Urinary bladder (tissue), 4 donors: ENCODE measurements at places on chromosomes 6 and 20. TPM values are rescaled to one million over a fixed set of nuclear protein-coding genes. Genes with fewer than 3 reads are reported as not detected.

DNA sequence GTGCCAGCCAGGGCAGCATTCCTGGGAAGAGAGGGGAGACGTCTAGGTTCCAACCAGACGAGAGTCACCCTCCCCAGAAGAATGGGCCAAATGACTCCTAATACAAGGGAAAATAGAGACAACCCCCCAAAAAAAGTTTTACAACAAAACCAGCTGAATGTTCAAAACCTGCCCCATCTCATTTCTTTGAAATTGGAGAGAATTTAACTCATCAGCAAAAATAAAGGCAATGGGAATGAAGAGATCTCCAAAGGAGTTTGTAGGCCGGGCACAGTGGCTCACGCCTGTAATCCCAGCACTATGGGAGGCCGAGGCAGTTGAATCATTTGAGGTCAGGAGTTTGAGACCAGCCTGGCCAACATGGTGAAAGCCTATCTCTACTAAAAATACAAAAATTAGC, 9.7 kb upstream of the EMILIN3 start:
- DNase-seq: no peak

DNA sequence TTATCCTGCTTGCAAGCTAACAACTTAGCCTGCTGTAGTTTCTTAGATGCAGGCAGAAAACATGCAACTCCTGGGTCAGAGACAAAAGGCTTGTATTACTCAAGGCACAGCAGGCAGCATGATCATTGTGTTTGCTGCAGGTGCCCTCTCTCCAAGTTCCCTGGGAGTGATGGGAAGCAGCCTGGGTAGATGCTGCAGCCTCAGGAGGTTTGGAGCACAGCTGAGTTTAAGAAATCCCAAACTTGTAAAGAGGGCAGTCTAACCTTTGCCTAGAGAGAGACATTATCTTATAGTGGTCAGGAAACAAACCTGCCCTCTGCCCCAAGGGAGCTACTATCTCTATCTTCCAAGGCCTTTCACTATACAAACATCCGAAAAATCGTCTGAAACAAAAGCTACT, 61.1 kb downstream of the PFDN4 start:
- DNase-seq: no peak

The DEFB127 gene
- polyA plus RNA-seq: not detected

The ELOVL4 gene
- polyA plus RNA-seq: 3.2 TPM

DNA sequence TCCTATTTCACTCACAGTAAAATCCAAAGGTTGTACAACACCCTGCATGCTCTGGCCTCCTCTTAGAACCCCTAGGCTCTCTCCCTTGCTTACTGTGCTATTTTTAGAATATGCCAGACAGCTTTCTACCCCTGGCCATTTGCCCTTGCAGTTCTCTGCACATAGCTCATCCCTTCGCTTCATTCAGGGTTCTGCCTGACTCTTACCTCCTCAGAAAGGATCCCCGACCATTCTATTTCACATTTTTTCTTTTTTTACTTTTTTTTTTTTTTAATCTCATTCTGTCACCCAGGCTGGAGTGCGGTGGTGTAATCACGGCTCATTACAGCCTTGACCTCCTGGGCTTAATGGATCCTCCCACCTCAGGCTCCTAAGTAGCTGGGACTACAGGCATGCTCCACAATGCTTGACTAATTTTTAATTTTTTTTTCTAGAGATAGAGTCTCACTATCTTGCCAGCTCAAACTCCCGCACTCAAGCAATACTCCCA, 33.6 kb downstream of the COMMD7 start:
- no peak for DNase-seq

The GSTA1 gene
- 0.24 TPM for polyA plus RNA-seq

DNA sequence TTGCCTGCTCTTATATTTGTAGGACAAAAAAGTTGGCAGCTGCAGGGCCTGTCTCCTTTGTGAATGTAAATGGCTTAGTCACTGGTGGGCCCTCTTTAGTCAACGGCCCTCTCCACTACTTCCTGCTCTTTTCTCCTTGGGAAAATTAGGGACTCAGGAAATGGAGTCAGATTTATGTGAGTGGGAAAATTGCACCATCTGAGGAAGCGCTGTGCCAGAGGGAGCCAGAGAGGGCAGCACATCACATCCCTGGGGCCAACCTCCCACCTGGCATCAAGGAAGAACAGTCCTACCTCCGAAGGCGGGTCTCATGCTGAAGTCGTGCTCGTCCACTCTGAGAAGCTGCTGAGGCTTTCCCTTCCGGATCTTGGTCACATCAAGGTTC, 15.6 kb downstream of the GABRR2 start:
- DNase-seq: no peak

The RAE1 gene
- 20.4 TPM for polyA plus RNA-seq

GRCh38 chr6:36308514-36308913, 28.2 kb downstream of the BNIP5 start:
- no peak for DNase-seq
